NCI-H510A (cell line): ENCODE measurements at places on chromosomes 11 and 22.

GRCh38 chr22:44348971-44349560 is 36.3 kb upstream of the SHISAL1 start:
- no peak for DNase-seq

- DNase-seq, result no peak
These were observed 16.4 kb upstream of the CTSC start for GRCh38 chr11:88353835-88354496.

- no peak for DNase-seq
These were observed 96.4 kb downstream of the PRMT3 start for GRCh38 chr11:20483931-20484330.

- DNase-seq, result no peak
These were observed 115.6 kb upstream of the ZBED5 start for GRCh38 chr11:10973416-10973815.

DNA sequence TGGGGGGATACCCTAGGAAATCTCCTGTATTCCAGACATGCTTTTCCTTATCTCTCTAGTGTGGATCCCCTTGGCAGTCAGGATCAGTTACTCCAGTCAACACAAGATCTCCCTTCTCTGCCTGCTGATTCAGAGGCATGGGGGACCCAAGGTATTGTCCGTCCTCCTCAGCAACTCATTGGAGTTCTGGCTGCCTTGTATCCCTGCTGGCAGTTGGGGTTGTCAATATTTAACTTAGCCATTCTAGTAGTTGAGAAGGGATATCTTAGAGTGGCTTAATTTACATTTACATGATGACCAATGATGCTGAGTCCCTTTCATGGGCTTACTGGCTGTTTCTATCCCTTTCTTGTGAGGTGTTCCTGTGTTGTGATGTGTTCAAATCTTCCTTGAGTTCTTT is 74.2 kb downstream of the GRK3 start:
- no peak for DNase-seq
